Parietal lobe (tissue), 2 donors: ENCODE measurements at places on chromosomes 2 and 18. TPM values are rescaled to one million over a fixed set of nuclear protein-coding genes. Genes with fewer than 3 reads are reported as not detected.

TNFAIP6 gene
- total RNA-seq: not detected

DNAH7 gene
- 19.4 TPM for total RNA-seq

C1QL2 gene
- 1.6 TPM for total RNA-seq

TMEM247 gene
- total RNA-seq: not detected

RESP18 gene
- not detected for total RNA-seq

RTP5 gene
- 3.1 TPM for total RNA-seq

CXCR4 gene
- 77.3 TPM for total RNA-seq

CDH20 gene
- 5.9 TPM for total RNA-seq

DUSP28 gene
- total RNA-seq: 6.3 TPM

DSEL gene
- 74.5 TPM for total RNA-seq

RAPGEF4 gene
- total RNA-seq: 27.5 TPM

RUFY4 gene
- total RNA-seq: not detected

CFAP65 gene
- total RNA-seq: 0.63 TPM

HMSD gene
- total RNA-seq: 3.4 TPM

FER1L5 gene
- total RNA-seq: 1.6 TPM

VWA3B gene
- 1.3 TPM for total RNA-seq

EIF2B4 gene
- 20.7 TPM for total RNA-seq

DNPEP gene
- total RNA-seq: 17.2 TPM

EPAS1 gene
- 12.2 TPM for total RNA-seq

ARHGEF4 gene
- 47.9 TPM for total RNA-seq
